ENCODE measurements at places on chromosomes 16 and 17.

DNA sequence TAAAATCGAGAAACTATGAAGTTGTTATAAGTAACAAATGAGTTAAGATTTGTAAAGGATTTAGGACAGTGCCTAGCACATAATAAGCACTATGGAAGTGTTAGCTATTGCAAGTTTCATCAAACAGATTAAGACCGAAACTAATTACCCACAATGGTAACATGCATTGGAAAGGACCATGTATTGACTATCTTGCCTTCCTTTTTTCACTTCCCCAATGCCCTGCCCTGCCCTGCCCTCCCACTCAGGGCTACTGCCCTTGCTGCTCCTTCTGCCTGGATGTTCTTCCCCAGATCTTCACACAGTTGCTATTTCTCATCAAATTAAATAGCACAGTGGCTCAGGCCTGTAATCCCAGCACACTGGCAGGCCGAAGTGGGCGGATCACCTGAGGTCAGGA is 202.1 kb upstream of the PSMD7 start:
- no peak for DNase-seq

- no peak for DNase-seq
Measured at GRCh38 chr17:78734793-78735641, 47.1 kb downstream of the CYTH1 start.

- no peak for DNase-seq
Measured at GRCh38 chr16:85640585-85640984, 27.5 kb downstream of the GSE1 start.

DNA sequence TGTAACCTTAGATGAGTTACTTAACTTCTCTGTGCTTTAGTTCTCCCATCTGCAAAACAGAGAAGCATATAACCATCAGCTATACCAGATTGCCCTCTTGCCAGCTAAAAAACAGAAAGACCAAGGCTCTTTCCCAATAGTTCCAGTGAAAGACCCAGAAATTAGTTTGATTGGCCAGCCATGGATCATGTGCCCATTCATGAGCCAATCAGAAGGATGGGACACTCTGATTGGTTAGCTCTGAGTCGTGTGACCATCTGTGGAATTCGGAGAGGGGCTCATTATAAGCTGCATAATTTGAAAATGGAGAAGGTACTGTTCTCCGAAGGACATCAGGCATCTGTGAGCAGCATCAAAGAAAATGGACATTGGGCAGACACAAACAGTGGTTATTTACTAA is 155.2 kb downstream of the ABCC12 start:
- DNase-seq, result no peak

DNA sequence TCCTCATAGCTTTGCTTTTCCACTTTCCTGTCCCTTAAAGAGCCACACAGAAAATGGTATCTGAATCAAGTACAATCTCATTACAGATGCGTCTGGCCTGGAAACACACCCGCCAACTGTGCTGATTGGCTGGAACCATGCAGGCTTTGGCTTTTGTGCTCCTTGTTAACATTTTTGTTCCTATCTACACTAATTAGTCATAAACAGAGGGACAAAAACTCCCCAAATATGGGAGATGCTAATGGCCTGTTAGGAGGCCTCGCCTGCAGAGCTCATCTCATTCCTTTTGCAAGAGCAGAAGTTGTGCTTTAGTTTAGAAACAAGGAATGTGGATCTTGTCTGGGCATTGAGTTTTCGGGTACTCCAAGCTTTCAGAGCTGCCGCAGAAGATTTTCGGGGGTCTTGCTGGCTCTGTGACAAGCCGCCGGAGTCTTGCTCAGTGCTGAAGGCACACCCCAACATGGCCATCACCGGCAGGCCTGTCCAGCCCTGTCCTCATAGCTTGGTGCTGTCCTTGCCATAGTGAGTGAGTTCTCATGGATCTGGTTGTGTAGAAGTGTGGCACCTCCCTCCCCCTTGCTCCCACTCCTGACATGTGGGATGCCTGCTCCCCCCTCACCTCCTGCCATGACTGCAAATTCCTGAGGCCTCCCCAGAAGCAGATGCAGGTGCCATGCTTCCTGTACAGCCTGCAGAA is 69.8 kb downstream of the METRNL start:
- DNase-seq, result no peak

GRCh38 chr16:31513126-31513525 is 4.9 kb upstream of the RUSF1 start:
- no peak for DNase-seq

GRCh38 chr16:85524630-85525419 is 88.3 kb upstream of the GSE1 start:
- DNase-seq, result peak; percentile 51

- DNase-seq, result no peak
Measured at GRCh38 chr17:50492214-50492613, 13.6 kb downstream of the RSAD1 start.

GRCh38 chr17:59373882-59374495 is 42.5 kb downstream of the YPEL2 start:
- DNase-seq, result no peak

DNA sequence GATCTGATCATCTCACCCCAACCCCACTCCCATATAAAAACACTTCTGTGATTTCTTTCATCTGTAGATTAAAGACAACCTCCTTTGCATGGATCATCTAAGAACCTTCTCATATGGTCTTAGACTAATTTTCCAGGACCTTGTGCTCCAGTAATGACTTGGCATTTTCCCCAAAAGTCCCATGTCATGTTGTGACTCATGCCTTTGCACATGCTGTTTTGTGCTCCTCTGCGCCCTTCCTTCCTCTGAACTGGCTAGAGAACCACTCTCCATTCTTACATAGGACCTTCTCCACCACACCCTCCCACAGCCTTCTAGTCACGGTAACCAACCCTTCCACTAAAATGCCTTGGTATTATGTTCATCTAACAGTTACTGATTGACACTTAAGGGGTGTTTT is 99.5 kb upstream of the AXIN2 start:
- DNase-seq, result peak; percentile 31

- DNase-seq, result no peak
Measured at GRCh38 chr16:67194260-67194659, 2.3 kb downstream of the E2F4 start.

DNA sequence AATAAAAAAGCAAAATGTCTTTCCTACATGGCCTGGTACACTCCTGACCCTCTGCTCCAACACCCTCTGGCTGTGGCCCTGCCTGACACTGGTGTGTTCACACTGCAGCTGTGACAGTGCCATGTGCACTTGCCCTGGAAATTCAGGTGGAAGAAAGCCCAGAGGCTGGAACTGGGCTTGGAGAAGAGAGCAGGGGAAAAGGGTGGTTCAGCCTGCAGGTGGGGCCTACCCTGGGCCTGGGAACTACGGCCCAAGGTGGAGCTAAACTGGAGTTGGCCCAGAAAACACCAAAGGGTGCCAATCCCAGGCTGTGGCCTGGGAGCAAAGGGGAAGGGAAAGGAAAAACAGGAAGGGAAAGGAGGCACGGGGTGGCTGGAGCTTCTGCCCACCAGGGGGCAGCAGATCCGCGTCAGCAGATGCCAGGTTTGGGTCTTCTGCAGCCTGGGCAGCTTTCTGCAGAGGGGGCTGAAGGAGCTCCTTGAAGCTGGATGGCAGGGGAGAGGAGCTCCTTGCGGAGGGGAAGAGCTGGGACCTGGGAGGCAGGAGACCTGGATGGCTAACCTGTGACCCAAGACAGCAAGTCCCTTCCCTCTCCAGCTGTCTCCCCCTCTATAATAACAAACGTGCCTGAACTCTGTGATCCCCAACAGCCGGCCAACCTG is 15.4 kb upstream of the CTCF start:
- DNase-seq, result peak; percentile 82

DNA sequence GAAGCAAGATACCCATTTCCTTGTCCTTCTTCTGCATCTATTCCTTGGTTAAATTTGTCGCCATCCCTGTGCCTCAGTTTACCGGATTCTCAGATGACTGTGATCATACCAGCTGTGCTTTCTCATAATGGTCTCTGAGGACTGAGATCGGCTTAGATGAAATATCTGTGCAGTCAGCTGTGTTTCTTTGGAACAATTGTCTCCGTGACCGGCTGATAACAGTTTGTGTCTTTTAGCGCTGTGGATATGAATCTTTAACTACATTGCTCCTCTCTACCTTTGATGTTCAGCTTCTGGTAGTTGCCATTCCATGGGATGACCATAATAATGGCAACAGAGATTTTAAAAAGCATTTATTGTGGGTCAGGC is 473 bp downstream of the FTO start:
- no peak for DNase-seq

- DNase-seq, result peak; percentile 83
Measured at GRCh38 chr17:7280519-7281073, 922 bp upstream of the SLC2A4 start.

- DNase-seq, result no peak
Measured at GRCh38 chr16:10981697-10982216, 37.4 kb downstream of the CLEC16A start.

DNA sequence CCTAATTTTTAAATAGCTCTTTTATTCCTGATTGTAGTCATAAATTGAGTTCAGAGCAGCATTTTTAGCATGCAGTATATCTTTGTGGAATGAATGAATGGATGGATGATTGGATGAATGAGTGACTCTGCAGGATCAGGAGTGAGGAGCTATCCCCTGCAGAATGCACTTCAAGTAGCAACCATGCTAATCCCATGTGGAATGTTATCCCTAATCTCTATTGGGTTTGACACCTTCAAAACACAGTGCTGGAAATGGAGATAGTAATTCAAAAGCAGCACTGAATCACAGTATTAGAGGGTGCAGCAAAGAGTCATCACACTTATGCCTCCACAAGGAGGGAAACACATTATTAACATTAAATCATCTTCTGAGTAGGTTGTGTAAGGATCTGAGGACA is 501.9 kb downstream of the SHISA9 start:
- no peak for DNase-seq

DNA sequence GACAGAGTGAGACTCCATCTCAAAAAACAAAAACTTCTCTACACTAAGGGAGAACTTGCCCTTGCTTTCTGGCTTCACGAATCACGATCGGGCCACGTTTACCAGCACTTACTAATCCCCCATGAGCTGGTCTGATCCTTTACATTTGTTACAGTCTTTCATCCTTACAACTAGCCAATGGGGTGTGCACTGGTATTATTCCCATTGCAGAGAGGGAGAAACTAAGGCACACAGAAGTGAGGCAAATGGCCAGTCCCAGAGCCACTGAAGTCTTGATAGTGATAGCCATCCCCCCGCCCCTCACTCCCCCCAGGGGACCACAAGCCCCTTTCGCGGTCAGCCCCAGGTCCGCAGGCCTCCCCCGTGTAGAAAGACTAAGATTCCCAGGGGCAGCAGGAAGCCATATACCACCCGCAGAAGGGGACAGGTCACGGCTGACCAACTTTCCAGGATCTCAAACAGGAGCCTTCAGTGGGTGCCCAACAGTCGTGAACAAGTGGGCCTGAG is 868 bp downstream of the NATD1 start:
- DNase-seq, result no peak

DNA sequence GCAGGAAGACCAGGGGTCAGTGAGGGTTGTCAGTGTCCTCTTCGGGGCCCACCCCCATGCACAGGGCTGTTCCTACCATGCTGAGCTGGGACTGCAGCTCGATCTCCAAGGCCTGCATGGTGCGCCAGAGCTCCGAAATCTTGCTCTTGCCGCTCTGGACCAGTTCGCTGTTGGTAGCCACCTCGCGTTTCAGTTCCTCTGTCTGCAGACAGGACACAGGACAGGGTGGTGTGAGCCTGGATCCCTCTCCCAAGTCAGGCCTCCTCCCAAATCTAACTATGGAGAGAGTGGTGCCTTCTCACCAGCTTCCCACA is 90.9 kb downstream of the GOSR1 start:
- no peak for DNase-seq

DNA sequence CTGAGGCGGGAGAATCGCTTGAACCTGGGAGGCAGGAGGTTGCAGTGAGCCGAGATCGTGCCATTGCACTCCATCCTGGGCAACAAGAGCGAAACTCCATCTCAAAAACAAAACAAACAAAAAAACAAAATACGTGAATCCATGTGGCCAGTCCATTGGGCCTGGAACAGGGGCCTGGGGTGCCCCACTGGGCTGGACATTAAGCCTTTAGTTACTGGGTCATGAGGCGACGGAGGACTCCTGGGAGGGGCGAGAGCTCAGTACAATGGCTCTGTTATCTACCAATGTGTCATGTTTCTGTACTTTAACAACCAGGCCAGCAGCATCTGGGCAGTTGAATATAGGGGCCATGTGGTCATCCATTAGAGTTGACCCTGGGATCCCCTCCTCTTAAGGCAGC is 18.9 kb upstream of the CLEC18A start:
- no peak for DNase-seq

DNA sequence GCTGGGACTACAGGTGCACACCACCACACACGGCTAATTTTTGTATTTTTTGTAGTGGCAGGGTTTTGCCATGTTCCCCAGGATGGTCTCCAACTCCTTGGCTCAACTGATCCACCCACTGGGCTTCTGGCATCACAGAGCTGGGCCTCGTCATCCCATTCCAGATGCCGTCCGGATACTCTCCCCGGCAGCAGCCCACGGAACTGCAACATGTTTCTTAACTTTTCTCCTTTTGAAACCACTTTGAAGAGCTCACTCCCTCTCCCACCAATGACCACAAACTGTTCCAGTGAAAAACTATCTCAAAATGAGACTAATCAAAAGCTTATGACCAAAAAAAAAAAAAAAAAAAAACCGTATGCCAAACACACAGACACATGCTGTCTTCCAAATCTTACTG is 17.6 kb downstream of the PEMT start:
- DNase-seq, result no peak

GRCh38 chr17:64129515-64129764 is 504 bp downstream of the ERN1 start:
- no peak for DNase-seq

GRCh38 chr17:42779304-42779935 is 990 bp upstream of the WNK4 start:
- no peak for DNase-seq

- DNase-seq, result no peak
Measured at GRCh38 chr17:68396226-68397107, 60.8 kb downstream of the WIPI1 start.

GRCh38 chr17:17512866-17513265 is 16.7 kb upstream of the RASD1 start:
- no peak for DNase-seq

Measured in adrenal gland (tissue), 19 donors.